ENCODE measurements at places on chromosomes 13 and 19.

DNA sequence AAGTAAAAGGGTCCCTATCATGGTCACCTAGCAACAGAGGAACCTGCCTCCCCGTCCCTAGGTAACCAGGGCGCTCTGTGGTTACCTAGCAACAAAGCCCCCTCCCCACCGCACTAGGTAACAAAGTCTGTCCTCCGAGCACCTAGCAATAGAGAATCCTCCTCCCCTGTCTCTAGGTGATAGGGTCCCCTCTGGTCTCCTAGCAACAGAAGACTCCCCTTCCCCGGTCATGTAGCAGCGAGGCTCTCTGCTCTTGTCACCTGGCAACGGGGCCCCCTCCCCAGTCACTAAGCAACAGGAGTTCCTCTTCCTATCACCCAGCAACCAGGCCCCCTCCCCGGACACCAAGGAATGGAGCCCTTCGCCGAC lies 307 bp downstream of the JOSD2 start:
- DNase-seq = no peak

DNA sequence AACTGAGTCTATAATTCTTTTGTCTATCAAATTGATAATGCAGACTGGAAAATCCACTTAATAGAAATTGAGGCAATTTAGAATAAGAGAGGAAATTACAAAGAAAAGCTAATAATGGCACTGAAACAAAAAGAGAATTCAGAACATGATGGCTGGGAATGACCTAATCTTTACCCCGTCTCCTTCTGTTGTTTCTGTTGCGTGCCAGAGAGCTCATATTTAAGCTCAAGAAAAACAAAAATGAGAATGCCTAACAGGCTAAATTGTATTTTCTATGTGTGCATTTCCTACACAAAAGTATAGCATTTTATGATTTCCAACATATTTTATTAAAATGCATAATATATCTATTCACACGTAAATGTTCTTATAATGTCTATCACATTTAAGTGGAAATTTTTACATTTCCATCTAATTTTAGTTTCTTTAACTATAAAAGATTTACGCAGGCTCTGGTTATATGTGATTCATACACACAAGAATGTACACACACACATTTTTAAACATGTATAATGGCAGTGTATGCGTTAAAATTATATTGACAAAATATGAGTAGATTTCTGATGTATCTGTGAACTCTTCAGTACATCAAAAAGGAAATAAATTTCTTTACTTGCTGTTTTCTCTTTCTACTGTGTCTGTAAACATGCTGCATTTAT lies 432.3 kb downstream of the SLITRK6 start:
- no peak for DNase-seq

DNA sequence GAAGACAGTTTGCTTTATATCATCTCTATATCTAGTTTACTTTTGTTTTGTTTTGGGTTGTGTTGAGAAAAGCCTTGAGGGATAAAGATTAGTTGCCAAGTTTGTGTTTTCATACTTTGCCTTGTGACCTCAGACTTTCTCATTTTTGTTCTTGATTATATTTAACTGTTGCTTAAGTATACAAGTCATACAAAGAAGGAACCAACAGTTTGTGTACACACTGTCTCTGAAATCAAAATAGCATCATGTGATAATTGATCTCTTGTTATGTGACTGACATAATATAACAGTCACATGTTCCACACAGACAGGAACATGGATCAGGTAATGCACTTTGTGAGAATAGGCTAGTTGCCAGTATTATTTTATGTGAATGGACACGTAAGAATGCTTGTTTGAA lies 70.8 kb downstream of the SHISA2 start:
- DNase-seq = no peak

- no peak for DNase-seq
Measured at GRCh38 chr13:40362502-40362901, 303.9 kb downstream of the FOXO1 start.

DNA sequence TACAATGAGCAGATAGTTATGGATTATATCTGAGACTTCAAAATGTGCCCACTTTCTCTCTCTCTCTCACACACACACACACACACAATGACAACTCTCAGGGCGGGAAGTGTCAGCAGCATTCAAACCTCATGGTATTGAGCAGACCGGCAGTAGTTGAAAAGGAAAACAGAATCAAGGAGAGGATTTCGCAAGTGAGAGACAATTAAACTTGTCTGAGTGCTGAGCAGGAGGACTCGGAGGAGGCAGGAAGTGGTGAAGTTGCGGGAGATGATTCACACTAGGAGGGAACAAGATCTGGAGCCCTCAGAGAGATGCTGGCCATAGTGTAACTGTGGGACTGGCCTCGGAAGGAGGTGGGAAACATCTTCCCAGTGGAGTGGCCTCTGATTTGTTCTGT lies 353.1 kb downstream of the EFNB2 start:
- DNase-seq = no peak

DNA sequence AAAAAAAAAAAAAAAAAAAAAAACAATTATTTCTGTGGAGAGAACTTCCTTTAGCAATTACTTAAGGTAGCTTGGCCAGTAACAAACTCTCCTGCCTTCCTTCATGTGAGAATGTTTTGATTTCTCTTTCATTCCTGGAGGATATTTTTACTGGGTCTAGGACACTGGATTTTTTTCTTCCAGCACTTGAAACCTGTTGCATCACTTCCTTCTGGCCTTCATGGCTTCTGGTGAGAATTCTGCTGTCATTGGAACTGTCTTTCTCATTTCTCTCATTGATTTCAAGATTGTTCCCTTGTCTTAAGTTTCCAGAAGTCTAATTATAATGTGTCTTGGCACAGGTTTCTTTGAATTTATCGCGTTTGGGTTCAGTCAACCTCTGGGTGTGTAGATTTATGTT lies 19.3 kb upstream of the RAB20 start:
- no peak for DNase-seq

DNA sequence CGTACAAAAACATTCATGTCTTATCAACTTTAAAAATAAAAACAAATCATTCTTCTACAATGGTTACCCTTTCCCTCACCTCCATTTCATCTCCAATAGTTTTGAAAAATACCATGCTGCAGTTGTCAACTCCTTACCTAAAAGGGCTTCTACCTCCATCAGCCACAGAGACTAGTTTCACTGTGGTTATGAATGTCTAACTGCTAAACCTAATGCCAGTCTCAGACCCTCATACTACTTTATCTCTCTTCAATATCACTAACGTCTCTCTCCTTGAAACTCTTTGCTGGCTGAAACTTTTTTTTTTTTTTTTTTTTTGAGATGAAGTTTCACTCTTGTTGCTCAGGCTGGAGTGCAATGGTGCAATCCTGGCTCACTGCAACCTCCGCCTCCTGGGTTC lies 27.1 kb downstream of the LNX2 start:
- no peak for DNase-seq

DNA sequence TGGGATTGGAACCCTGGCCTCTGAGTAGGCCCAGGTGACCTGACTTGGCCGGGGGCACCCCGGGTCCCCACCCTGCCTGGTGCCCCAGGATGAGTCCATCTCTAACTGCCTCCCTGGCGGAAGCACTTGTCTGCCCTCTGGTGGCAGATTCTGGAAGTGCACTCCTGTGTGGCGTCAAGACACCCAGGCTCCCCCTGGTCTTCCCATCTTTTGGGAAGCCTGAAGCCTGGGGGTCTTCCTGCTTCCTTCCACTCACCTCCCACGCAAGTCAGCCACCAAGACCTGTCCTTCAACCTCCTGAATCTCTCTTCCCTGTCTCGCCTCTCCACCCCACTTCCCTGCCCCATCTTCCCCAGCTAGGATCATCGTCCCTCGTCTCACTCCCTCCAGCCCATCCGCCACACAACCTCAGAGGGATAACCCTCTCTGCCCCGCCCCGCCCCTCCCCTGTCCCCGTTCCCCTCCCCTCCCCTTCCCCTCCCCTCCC lies 7.4 kb downstream of the RABAC1 start:
- DNase-seq = no peak

- DNase-seq = no peak
Measured at GRCh38 chr13:95087746-95088305, 213.4 kb downstream of the ABCC4 start.

GRCh38 chr13:70042193-70042592 lies 65.4 kb upstream of the ATXN8OS start:
- DNase-seq = no peak

DNA sequence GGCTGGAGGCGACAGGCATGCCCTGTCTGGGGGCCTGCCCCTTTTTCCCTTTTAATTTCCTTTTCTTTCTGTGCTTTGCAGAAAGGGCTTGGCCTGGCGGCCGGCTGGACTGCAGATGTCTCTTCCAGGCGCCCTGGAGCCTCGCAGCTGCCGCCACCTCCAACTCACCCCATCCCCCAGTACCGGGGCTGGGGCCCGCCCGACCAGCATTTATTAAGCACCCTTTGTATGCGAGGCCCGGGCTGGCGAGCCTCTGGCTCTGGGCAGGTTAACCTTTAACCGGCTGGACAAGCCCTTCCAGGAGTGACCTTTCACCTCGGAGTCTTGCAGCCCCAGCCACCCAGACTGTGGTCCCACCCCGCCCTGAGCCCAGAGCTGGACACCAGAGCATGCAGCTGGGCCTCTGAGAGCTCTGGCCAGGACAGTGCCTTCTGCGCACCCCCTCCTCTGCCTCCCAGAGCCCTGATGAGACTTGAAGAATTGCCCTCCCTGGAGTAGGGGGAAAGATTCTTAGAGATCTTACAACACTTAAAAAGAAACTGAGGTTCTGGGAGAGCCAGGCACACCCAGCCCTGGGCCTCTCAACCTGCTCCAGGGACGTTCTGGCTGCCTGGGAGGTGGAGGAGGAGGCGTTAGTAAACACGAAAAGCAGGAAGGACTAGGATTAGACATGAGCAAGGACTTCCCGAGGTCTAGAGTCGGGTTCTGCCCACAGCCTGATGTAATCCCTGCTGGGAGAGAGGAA lies 1.1 kb upstream of the NR2F6 start:
- DNase-seq = no peak

DNA sequence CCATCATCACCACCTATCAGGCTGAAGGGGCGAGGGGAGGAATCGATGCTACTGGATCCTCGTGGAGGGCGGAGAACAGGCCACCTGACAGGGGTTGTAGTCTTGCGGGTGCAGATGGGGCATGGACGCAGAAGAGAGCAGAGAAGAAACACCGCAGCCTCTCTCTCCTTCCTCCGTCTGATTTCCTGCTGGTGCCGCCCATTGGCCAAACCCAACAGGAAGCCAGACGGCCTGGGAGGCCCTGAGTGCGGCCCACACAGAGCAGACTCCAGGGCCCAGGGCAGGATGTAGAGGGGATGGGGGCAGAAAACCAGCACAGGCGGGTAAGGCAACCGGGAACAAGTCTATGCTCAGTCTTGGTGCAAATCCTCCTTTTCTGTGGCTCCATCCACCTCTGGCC lies 15.4 kb downstream of the CEBPA start:
- DNase-seq = no peak

DNA sequence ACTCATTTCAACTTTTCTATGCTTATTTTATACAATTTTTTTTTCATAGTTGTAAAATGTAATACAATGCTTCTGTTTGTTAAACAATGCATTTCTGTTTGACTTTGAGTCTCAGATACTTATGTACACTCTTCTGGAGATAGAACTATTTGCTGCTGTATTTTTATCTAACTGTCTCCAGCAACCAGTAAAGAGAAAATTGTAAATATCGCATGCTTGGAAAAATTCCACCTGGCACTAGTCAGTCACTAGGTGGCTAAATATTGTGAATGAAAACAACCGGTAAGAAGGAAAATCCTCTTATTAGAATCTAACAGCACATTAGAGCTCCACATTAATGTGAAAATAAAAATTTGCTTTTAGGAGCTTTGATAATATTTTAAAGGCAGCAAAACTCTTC lies 876.5 kb downstream of the PCDH9 start:
- DNase-seq = no peak

GRCh38 chr19:5038631-5039271 lies 69.8 kb downstream of the KDM4B start:
- DNase-seq = no peak

- DNase-seq = no peak
Measured at GRCh38 chr13:35146686-35147085, 204.6 kb downstream of the NBEA start.

DNA sequence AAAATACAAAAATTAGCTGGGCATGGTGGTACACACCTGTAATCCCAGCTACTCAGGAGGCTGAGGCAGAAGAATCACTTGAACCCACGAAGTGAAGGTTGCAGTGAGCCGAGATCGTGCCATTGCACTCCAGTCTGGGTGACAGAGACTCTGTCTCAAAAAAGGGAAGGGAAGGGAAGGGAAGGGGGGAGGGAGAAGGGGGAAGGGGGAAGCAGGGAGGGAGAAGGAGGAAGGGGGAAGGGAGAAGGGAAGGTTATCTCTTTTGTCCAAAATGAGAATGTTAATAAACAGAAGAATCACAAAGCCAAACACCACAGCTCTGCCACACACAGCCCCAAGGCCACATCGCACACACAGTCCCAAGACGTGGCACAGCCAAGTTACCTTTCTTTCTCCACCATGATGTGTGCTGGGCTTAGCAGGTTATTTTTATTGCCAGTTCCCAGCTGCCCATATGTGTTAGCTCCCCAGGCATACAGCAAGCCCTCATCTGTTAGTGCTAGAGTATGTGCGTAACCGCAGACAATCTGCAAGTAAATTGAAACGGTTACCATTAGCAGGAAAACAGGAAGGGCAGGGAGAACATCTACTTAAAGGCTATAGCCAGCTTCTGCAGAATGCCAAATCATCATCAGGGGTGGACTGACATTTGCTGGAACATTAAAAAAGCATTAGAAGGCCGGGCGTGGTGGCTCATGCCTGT lies 34.3 kb downstream of the RCBTB1 start:
- DNase-seq = no peak

DNA sequence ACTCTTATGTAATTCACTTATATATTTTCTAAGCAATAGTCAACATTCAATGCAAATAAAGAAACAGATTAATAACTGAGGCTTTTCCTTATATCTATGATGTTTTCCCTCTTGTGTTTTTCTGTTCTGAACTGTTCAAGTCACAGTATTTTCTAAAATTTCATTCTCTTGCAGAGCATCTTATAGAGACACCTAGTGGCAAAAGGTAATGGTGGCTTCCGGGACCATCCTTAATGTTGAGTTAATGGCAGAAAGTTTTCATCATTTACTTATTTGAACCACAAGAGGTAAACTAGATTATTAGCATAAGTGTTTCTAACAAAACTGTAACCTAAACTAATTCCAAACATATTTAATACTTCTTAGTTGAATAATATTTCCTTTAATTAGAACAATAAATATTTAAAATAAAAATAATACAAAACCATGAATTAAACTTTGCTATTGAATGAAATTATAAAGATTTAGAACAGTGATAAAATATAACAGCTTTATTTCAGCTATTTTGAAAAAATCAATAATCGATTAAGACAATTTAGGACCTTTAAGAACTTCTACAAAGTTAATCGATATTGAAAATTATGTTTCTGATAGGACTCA lies 1.7 kb upstream of the SLITRK5 start:
- no peak for DNase-seq

- no peak for DNase-seq
Measured at GRCh38 chr19:55165952-55166529, 372 bp downstream of the DNAAF3 start.

Measured in esophagus squamous epithelium (tissue), 5 donors.